ENCODE measurements at places on chromosomes 16 and 17.

- DNase-seq, result no peak
These were observed 15.0 kb downstream of the SKA2 start for GRCh38 chr17:59139939-59140338.

DNA sequence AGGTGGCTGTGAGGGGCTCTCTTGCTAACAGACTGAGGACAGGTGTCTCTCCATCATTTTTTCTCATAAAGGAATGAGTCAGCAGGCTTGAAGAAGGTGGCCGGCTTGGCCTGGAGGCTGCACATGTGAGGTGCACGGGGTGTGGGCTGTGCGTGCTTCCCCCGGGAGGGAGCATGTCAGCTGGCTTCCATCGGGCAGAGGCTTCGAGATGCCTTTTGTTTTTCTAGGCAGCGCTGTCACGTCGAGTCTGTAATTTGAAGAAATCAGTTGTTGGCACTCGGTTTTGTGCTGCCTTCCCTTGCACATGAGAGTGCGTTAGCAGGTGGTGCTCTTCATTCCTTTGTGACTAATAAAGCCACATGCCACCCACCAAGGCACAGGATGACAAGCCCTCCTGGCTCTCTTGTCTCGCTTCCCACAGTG is 89.7 kb downstream of the NPIPB11 start:
- no peak for DNase-seq

- DNase-seq, result peak; percentile 71
These were observed 17.5 kb downstream of the PRMT7 start for GRCh38 chr16:68328151-68328859.

DNA sequence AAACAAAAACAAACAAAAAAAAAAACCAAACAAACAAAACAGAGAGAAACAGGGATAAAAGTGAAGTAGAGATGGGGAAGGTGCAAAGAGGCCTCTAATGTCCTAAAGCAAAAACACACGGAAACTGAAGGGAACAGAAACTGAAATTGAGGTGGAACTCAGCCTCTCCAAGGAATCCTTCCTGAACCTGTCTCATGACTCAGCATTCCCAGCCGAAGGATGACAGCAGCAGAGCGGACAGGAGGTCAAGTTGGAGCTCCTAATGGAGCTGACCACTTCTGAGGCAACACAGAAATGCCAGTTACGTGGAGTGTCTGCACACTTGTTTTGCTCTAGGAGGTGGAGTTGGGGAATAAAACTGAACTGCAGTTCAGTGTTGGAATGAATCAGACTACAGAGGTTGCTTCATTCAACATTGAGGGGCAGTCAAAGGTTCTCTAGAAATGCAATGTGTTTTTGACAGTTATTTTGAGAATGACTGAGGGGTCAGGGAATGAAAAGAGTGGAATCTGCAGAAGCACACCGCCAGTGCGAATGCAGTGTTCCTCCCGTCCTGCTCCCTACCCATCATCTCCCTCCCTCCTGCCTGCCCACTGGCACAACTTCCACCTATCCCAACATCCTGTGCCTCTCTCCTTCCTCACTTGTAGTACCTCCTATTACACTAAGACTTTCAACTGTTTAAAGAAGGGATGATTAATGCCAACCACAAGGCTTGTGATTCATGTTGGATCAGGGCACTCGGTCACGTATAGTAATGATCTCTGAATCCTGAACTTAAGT is 6.3 kb downstream of the UBE2O start:
- DNase-seq, result no peak

DNA sequence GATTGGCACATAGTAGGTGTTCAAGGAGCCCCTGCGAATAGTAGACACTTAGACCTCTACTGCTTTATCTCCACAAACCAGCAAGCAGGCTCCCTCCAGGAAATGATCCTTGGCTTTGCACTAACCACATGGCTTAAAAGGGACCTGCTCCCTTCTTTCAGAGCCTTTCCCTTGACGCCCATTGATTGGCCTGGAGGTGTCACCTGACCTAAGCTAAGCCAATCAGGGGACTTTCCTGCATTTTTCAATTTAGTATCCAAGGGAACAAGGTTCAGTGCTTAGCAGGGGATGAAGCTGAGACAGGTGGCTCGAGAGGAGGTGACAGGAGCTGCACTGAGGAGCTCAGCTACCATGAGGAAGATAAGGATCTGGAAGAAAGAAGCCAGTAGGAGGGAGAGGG is 52.8 kb downstream of the CLEC19A start:
- no peak for DNase-seq

DNA sequence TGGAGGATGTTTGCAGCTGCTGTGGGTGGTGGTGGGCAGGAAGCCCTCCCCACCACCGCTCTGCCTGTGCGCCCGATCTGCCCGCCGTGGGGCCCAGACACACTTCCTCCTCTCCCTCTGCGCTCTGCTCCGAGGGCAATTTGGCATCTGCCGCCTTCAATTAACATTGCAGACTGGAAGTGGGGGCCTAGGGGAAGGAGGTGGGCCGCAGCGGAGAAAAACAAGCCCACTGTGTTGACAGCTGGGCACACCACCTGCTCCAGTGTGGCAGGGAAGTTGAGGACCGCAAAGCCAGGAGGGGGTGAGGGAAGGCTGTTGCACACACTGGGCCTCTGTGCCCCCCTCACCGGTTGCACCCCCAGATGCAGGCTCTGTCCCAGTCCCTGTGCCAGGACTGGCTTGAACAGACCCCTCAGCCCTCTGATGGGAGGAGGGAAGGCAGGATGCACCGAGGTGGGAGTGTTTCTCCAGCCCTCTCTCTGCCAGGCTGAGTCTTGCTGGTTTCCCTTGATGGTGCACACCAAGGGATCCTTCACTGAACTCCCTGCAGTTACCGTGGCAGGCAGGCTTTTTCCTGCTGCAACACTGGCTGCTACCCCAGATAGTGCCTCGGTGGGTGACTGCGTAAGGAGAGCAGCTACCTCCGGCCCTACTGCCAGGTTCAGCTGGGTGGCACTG is 72.8 kb upstream of the MED9 start:
- DNase-seq, result peak; percentile 20

DNA sequence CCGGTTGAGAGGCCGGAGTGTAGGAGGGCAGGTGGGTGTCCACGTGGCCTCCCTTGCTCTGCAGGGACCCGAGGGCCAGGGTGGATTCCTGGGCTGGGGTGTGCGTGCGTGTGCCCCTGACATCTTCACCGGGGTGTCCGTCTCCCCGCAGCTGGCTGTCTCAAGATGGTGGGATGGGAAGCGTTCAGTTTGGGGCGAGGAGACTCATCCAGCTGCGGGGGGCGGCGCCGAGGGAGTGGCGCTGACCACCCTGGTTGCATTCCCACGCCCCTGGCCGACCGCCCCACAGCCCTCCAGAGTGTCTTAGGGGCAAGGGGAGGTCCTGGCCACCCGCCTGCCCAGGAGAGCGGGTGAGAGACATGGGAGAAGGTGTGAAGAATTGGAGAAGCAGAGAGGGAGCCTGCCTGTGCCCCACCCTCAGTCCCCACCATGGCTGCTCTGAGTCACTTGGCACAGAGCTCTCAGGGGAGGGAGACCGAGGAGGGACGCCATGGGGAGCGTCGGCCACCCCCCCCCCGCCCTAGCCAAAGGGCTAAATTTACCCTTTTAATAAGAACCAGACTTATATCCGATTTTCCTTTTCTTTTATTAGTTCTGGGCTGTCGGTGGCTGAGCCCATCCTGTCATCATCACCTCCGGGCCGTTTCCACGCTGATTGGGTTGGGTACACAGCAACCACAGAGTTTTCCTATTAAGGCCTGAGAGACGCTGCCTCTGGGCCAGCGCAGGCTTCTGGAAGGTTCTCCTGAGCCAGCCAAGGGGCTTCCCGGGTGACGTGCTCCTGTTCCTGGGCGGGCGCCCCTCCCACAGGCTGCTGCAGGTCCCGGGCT is 22.0 kb downstream of the BAHCC1 start:
- DNase-seq, result no peak

- no peak for DNase-seq
These were observed 32.2 kb downstream of the RNF157 start for GRCh38 chr17:76208120-76208519.

Data from T follicular helper cell (primary cell).